ENCODE measurements at places on chromosomes 2 and 18. TPM values are rescaled to one million over a fixed set of nuclear protein-coding genes. Genes with fewer than 3 reads are reported as not detected.

DNA sequence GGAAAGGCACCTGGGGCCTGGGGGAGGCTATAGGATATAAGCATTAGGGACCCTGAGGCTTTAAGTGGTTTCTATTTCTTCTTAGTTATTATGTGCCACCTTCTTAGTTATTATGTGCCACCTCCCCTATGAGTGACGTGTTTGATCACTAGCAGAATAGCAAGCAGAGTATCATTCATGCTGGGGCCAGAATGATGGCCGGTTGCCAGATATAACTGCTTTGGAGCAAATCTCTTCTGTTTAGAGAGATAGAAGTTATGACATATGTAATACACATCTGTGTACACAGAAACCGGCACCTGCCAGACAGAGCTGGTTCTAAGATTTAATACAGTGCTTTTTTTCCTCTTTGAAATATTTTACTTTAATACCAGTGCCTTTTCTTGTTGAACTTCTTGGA is 29.4 kb downstream of the LIPG start:
- DNase-seq = no peak
- H3K36me3 ChIP-seq = no peaks in the 10 kb centered on the region
- no peak overlapping the region for H3K4me3 ChIP-seq

DNA sequence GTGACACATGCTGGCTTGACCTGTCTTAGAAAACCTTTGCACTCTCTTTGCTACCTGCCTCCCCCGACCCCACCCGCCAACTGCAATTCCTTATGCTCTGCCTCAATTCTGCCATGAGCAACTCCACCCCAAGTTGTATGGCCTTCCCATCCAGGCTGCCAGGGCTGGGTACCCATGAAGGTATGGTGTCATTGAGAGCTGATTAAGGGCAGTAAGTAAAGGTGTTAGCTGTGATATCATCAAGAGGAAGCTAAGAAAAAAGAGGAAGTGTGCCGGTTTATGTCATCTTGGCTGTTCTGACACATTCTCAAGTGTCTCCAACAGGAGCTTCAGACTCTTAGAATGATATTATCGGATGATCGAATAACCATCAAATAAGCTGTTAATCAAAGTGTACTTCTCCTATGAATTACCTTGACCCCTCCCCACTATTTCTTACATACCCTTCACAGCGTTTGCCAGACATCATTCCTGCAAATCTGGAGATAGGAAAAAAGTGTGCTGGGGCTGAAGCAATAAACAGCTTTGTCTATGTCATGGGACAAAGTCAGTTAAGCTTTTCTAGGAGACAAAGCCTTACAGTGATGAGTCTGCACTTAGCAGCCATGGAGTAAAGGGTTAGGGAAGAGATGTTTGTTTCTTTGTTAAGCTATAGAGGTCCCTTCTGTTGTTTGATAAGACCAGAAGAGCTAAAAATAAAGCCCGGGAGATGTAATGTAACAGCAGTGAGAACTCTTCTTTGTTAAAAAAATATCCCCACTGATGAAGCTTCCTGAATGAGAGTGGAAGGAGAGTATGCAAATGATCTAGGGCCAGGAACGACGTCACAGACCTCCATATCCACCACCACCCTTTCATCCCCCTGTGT is 40.4 kb upstream of the SMAD2 start:
- peaks cover 19% of the 10 kb centered on the region for H3K4me1 ChIP-seq
- H3K27me3 ChIP-seq = peaks cover 58% of the 10 kb centered on the region
- peak; percentile 56 for DNase-seq
- no peak overlapping the region for H3K4me3 ChIP-seq
- no peak overlapping the region for H3K27ac ChIP-seq

Gene XDH
- polyA plus RNA-seq = not detected

- no peak for DNase-seq
- no peak overlapping the region for H3K27ac ChIP-seq
- no peaks in the 10 kb centered on the region for H3K36me3 ChIP-seq
Observed at GRCh38 chr2:167818521-167818920, 428.9 kb downstream of the STK39 start.

Gene CNTNAP5
- not detected for polyA plus RNA-seq

Gene CHRND
- not detected for polyA plus RNA-seq

Gene TUBA4B
- polyA plus RNA-seq = not detected

DNA sequence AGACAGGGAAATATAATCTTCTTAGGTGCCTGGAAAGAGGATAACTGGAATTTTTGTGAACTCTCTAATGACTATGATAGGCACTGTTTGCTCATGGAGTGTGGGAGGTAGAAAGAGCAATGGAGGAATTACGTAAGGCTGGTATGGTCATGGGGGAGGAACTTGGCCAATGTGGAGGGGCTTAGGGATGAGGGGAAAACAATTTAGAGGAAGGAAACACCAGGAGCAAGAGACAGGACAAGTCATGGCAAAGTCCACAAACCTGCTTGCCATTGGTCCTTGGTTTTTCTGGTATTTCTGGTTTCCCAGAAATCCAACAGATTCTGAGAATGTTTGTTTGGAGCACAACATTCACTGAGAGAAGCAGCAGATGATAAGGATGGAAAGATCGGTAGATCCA is 274.2 kb downstream of the DYSF start:
- H3K4me3 ChIP-seq = no peak overlapping the region
- DNase-seq = no peak
- H3K4me1 ChIP-seq = no peaks in the 10 kb centered on the region
- no peaks in the 10 kb centered on the region for H3K27me3 ChIP-seq
- H3K36me3 ChIP-seq = no peaks in the 10 kb centered on the region
- H3K27ac ChIP-seq = no peak overlapping the region

Gene RAD51AP2
- polyA plus RNA-seq = not detected

- H3K4me3 ChIP-seq = no peak overlapping the region
- H3K4me1 ChIP-seq = no peaks in the 10 kb centered on the region
- DNase-seq = no peak
- H3K27ac ChIP-seq = no peak overlapping the region
- peaks cover 9% of the 10 kb centered on the region for H3K27me3 ChIP-seq
Observed at GRCh38 chr2:29660201-29660600, 261.2 kb downstream of the ALK start.

Gene DSG1
- not detected for polyA plus RNA-seq

- H3K4me3 ChIP-seq = no peak overlapping the region
- H3K36me3 ChIP-seq = peaks cover 21% of the 10 kb centered on the region
- H3K27ac ChIP-seq = no peak overlapping the region
- no peaks in the 10 kb centered on the region for H3K27me3 ChIP-seq
- H3K4me1 ChIP-seq = peaks cover 4% of the 10 kb centered on the region
Observed at GRCh38 chr2:200821686-200822245, 10.1 kb downstream of the BZW1 start.

GRCh38 chr2:112682101-112682500 is 36.4 kb downstream of the SLC20A1 start:
- no peaks in the 10 kb centered on the region for H3K27me3 ChIP-seq
- no peak overlapping the region for H3K27ac ChIP-seq
- no peak overlapping the region for H3K4me3 ChIP-seq
- H3K36me3 ChIP-seq = no peaks in the 10 kb centered on the region
- DNase-seq = no peak

Measured in naive B cell (primary cell).